Astrocyte of the spinal cord (primary cell): ENCODE measurements at places on chromosomes 2 and 18.

DNA sequence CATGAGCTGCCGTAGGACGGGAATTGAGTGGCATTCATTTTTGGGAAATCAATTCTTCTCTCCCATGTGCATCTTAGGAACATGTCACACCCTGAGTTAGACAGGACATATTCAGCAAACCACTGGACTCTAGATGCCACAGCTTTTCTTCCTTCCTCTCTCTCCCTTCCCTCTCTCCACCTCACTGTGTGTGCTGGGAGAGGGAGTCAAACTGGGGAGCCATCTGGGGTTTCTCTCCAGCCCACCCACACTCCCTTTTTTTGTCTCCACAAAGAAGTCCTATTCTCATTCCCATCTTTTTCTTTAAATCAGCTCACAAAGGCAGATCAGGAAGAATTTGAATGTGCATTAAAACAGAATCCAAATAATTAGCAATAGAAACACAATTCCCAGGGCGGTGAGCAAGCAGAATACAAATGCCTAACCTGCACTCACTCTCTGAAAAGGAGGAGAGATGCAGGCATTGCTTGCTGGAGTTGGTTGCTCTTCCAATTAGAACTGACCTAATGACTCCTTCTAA is 15.4 kb downstream of the CD28 start:
- no peak for DNase-seq

DNA sequence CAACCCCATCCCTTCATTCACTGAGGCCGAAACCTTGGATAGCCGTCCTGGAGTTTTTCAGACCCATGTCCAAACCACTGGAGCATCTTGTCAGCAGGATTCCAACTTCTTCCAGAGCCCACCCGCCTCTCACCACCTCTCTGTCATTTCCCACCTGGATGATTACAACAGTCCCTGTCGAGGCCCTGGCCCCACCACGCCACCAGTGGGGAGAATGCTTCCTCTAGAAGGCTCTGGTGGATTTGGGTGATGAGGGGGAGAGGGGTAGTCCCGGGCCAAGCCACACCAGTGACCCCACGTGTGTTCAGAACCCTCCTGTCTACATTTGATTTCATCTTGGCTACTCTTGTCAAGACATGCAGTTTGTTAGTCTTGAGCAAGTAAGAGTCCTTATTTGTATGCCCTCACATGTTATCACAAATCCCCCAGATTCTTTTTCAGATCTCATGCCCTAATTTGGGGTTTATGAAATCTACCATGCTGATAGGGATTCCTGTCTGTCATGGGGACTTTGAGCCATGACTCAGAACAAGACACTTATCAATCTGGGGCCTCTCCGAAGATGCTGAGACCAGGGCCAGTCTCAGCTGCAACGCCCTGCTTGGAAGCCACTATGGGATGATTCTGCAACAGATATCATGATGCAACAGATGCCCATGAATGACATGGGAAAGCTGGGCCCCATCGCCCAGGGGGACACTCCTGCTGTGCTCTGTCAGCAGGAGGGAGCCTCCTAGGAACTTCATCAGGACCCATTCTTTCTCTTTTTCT is 186.1 kb downstream of the ZFP36L2 start:
- no peak for DNase-seq

GRCh38 chr18:55863876-55864275 is 275.9 kb upstream of the TCF4 start:
- DNase-seq: no peak

DNA sequence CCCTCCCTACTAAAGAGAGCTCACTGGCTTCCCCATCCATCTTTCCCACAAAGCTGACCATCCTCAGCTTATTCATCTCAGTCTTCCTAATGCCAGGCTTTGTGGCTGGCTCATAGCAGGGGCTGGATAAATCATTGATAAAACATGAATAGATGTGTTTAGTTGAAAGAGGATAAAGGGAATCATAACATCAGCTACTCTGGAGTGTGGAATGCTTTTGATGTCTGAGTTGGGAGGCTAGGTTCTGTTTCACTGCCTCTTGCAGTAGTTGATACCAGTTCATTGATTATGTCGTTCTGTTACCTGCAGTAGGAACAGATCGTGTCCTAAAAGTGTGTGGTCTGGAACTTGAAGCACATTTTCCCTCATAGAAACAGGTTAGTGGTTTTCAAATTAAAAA is 66.3 kb upstream of the HK2 start:
- DNase-seq: no peak

GRCh38 chr2:215613888-215614287 is 178.0 kb upstream of the FN1 start:
- no peak for DNase-seq

DNA sequence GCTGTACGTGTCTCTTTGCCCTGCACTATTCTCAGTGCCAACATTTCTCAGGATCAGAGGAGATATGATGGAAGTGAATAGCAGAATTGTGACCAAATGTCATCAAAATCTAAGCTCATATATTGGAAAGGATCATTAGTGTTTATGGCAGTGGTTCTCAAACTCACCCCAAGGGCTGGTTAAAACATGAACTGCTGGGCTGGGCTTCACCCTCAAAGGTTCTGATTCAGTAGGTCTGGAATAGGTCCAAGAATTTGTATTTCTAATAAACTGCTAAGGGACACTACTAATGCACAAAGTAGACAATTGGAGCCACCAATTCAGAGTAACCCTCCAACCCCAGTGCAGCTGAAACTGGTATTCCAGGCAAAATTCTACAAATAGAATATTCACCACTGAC is 317.9 kb upstream of the UBE2E3 start:
- no peak for DNase-seq
